ENCODE measurements at places on chromosomes 11 and 22.
A peak's percentile ranks its signal among the peaks of the same experiment; 100 is the strongest.

GRCh38 chr22:17120711-17121232, 388 bp downstream of the TMEM121B start:
- DNase-seq, result no peak

DNA sequence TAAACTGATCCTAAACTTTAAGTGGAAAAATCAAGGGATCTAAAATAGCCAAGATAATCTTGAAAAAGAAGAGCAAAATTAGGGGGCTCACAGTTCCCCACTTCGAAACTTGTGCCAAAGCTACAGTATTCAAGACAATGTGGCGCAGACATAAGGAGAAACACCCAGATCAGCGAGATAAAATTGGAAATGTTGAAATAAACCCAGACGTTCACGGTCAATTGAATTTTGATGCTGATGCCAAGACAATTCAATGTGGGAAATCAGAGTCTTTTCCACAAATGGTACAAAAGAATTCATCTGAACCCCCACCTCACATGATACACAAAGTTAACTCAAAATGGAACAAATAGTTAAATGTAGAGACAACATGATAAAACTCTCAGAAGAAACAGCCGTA, 601.6 kb downstream of the BRD1 start:
- DNase-seq, result no peak

DNA sequence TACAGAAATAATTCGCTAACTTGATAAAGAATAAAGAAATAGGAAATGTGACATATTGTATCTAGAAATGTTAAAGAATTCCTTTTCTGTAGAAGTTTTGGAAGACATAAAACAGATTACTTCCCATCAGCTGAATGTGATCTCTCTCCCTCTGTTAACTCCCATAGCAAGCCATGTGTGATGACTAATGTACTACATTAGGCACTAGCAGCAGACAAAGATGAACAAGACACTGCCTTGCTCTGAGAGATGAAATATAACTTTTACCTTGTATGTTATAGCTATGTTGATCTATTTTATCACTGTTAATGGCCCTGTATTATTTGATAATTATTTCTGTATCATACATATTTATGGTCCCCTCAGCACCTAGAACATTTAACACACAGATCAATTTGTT, 817.2 kb downstream of the LRRC4C start:
- no peak for DNase-seq

- DNase-seq, result no peak
Observed at GRCh38 chr11:28702871-28703270, 594.7 kb downstream of the METTL15 start.

DNA sequence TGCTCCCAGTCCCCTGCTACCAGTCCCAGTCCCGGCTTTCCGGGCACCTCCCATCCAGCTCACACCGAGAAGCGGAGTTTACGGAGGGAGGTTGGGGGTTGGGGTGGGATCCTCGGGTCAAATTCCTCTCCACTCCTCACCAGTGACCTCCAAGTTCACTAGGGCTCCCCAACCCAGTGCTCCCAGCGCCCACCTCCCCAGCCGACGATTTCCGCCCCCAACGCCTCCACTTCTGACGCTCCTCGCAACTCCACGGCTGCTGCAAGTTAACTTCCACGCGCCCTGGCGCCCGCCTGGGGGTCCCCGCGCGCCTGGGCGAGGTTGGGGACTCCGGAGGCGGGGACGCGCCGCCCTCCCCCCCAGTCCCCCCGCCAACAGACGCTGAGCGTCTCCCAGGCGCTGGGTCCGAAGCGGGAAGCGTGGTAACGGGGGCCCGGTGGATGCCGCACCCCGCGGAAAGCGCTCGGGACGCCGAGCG, 526 bp downstream of the TPST2 start:
- no peak for DNase-seq

- DNase-seq, result no peak
Observed at GRCh38 chr11:86159581-86159891, 85.0 kb upstream of the EED start.

GRCh38 chr22:32850591-32851517, 49.3 kb downstream of the TIMP3 start:
- no peak for DNase-seq

DNA sequence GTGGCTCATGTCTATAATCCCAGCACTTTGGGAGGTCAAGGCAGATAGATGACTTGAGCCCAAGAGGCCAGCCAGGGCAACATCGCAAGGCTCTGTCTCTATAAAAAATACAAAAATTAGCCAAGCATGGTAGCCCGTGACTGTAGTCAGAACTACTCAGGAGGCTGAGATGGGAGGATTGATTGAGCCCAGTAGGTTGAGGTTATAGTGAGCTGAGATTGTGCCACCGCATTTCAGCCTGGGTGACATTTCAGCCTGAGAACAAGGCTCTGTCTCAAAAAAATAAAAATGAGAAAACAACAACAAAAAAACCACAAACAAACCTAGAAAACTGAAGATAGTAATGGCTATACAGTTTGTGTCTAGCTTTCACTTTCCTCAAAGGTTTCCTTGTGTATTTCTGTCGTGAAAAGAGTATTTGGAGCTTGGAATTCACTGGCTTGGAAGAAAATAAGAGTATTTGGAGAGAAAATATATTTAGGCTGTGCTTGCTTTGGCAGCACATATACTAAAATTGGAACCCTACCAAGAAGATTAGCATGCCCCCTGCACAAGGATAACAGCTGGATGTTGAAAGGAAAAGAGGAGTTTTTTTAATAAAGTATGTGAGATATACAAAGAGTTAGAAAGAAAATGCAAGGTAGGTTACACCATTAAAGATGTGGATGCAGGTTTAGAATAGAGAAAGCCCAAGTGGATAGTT, 3.9 kb upstream of the BIRC3 start:
- DNase-seq, result peak; percentile 36

- no peak for DNase-seq
Observed at GRCh38 chr11:118771547-118772288, 19.2 kb downstream of the DDX6 start.

GRCh38 chr22:37739611-37740049, 42.8 kb downstream of the TRIOBP start:
- DNase-seq, result no peak

DNA sequence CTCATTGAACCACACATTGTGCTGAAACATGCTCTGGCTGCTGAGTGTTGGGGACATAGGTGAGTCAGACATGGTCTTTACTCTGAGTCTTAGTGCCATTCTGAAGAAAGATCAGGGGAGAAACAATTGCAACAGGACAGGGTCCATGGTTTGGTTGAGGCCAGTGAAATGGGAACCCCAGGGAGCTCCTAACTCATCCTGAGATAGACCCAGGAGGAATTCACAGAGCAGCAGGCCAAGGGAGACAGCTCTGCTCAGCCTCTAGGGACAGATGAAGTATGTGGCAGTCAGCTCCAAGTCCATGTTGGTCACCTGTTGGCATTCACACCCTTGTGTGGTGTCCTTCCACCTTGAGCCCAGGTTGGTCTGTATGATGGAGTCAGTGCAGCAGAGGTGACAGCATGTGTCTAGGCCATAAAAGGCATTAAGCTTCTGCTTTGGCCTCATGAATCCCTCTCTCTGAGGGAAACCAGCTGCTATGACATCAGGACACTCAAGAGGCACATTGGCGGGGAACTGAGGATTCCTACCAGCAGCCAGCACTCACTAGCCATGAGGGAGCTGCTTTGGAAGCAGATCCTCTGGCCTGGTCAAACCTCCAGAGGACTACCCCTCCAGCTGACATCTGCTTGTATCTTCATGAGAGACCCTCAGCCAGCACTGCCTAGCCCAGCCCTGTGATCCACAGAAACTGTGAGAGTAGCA, 50.3 kb upstream of the MYEOV start:
- DNase-seq, result no peak

GRCh38 chr22:37994049-37994448, 9.7 kb upstream of the SOX10 start:
- DNase-seq, result no peak

DNA sequence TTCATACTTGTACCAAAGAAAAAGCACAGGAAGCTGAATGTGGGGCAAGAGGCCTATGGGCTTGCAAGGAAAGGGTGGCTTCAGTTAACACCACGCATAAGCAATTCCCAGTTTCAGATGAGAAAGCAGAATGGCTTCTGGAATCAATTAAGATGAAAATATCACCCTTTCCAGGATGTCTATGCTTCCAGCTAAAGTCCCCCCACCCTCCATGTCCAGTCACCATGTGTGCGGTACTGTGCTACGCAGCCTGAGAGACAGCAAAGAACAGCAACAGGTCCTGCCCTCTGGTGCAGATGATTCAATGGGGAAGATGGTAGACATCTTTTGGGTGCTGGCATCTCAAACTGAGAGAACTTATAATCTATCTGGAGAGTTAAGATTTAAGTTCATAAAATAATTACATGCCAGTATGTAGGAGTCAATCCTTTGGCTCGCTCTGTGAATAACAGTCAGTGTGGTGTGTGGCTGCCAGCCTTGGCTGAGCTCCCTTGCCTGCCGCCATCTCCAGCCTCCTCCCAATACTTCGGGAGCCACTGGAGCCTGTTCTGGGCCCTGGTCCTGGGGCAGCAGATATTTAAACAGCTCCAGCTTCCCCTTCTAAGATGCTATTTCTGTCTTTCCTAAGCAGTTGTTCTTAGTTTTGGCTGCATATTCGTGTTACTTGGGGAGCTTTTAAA, 44.5 kb downstream of the ME3 start:
- no peak for DNase-seq

DNA sequence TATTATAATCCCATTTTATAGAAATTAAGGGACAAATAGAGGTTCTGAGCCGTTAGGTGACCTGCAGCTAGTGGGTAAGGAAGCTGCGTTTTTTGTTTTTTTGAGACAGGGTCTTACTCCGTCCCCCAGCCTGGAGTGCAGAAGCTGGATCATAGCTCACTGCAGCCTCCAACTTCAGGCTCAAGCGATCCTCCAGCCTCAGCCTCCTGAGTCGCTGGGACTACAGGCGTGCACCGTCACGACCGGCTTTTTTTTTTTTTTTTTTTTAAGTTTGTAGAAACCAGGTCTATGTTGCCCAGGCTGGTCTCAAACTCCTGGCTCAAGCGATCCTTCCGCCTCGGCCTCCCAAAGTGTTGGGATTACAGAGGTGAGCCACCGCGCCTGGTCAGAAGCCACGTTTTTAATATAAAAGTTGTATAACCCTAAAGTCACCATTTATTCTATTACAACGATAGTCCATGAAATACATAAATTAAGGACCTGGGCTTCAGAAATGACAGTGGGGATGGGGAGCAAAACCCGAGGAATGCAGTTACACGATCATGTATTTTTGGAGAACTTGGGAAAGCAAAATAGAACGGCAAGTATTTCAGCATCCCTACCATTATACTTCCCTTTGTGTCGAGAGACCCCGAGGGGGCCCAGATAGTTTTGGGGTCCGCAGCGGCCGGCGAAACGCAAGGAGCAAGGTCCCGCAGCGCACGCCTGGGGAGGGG, 638 bp downstream of the SAAL1 start:
- DNase-seq, result no peak

DNA sequence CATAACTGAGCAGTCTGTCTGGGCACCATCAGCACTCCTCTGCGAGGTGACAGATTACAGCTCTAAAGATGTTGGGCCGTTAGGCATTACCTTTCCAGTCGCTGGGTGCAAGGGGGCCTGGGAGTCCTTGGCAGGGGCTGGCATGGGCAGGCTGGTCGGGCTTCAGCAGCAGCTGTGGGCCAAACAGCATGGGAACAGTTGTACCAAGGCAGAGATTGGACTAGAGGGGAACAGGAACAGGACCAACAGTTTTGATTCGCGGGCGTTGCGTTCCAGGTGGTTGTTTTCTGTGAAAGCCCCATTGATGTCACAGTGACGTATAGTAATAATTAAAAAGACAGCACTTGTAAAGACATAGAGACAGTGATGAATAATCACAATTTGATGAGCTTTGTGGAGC, 25.8 kb upstream of the B3GAT1 start:
- DNase-seq, result no peak

- DNase-seq, result peak; percentile 98
Observed at GRCh38 chr11:62787005-62787759, at the start of gene TMEM179B. Gene TMEM179B (plus strand): TSS chr11:62787402. CDS start chr11:62787432, 30 bp downstream.

GRCh38 chr11:132033051-132033450, 662.6 kb downstream of the NTM start:
- DNase-seq, result no peak

GRCh38 chr22:17705951-17706900, 67.7 kb downstream of the BCL2L13 start:
- DNase-seq, result peak; percentile 94

DNA sequence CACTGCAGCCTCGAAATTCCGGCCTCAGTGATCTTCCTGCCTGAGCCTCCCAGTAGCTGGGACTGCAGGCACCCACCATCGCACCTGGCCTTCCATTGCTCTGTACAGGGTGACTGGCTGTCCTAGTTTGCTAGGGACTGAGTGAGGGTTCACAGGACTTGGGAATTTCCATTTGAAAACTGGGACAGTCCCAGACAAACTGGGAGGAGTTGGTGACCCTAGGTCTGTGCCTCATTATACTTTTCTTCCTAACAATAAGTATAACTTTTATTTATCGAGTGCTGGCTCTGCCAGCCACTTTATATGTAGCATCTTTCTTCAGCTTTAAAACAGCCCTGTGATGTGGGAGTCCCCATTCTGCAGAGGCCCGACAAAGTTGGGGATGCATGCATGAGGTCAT, 25.5 kb downstream of the TCP11L1 start:
- DNase-seq, result no peak

DNA sequence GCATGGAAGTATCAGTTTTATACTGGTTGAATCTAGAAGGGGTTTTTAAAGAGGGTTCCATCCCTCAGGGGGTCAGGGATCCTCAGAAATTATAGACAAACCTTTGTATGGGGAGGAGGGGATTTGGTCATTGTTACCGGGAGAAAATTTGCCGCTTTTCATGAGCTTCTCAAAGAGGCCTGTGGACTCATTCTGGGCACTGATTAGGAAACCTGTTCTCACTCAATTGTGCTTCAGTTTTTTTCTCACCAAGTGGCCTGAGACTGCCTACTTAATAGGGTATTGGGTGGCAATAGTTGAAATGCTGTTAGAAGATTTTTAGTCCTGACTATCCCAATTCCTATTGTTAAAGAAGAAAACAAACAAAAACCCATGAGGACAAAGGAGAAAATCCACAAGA, 14.0 kb downstream of the MPEG1 start:
- DNase-seq, result no peak

DNA sequence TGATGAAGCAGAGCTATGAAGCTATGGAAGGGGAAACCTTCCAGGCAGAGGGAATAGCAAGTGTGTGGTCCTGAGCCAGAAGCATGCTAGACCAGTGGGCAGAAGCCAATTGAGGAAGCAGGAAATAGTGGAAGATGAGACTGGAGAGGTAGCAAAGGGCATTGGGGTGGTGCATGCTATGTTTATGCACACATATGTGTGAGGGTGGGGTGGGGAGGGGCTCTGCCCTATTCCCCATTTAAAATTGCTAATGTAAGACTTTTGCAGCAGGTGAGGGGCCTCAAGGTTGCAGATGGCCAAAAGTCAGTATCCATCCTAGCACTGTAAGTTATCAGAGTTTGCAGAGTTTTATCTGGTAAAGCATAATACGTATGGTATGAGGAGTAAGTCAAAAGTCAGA, 626.6 kb upstream of the KIRREL3 start:
- no peak for DNase-seq

- no peak for DNase-seq
Observed at GRCh38 chr11:29166306-29166705, 850.5 kb downstream of the KCNA4 start.
